Activated naive CD4-positive, alpha-beta T cell treated with anti-CD3 and anti-CD28 coated beads for 36 hours (primary cell): ENCODE measurements at places on chromosomes 7 and 10. TPM values are rescaled to one million over a fixed set of nuclear protein-coding genes. Genes with fewer than 3 reads are reported as not detected.

The SFRP4 gene
- total RNA-seq = not detected

GRCh38 chr7:121824276-121824675 lies 48.7 kb upstream of the PTPRZ1 start:
- H3K4me3 ChIP-seq = no peak overlapping the region
- H3K27me3 ChIP-seq = no peaks in the 10 kb centered on the region
- H3K4me1 ChIP-seq = no peaks in the 10 kb centered on the region
- no peaks in the 10 kb centered on the region for H3K36me3 ChIP-seq

DNA sequence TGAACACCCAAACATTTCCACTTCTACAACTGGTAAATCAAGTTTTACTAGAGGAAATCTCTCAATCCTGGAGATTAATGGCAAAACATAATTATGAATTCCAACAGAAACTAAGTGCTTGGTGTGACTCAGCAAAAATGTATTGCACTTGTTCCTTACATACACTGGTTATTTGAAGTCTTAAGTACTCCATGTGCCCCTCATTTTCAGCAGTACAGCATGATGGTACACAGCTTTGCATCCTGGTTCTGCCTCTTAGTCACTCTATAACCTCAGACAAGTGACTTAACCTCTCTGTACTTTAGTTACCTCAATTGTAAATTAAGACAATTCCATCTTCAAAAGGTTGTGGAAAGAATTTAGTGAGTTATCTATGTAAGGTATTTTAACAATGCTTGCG lies 12.9 kb downstream of the SLC16A12 start:
- H3K4me3 ChIP-seq = no peak overlapping the region
- H3K27ac ChIP-seq = no peak overlapping the region
- H3K36me3 ChIP-seq = no peaks in the 10 kb centered on the region
- no peak for DNase-seq

GRCh38 chr7:82617156-82617555 lies 173.6 kb upstream of the CACNA2D1 start:
- no peak overlapping the region for H3K4me3 ChIP-seq
- no peak overlapping the region for H3K27ac ChIP-seq
- no peaks in the 10 kb centered on the region for H3K27me3 ChIP-seq
- DNase-seq = no peak
- no peaks in the 10 kb centered on the region for H3K36me3 ChIP-seq
- H3K4me1 ChIP-seq = no peaks in the 10 kb centered on the region

DNA sequence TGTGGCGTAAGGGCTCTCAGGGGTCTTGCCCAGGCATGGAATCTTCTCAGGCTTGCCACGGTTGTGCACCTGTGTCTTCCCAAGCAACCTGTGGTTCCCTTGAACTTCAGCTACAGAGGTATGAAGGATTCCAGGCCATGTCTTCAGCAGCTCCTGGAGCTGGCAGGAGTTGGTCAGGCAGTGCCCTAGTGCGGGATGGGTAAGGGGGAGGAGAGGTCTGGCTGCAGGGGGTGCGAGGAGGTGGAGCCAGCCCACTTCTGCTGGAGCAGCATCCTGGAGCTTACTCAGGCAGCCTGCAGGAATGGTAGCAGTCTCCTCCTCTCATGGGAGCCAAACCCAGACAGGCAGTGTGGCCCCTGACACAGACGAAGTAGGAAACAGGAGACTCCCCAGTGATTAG lies 3.8 kb upstream of the TRIL start:
- H3K27ac ChIP-seq = no peak overlapping the region
- H3K36me3 ChIP-seq = no peaks in the 10 kb centered on the region
- no peak for DNase-seq
- H3K4me3 ChIP-seq = no peak overlapping the region
- H3K4me1 ChIP-seq = peaks cover 8% of the 10 kb centered on the region
- peaks cover 36% of the 10 kb centered on the region for H3K27me3 ChIP-seq

GRCh38 chr7:21953781-21954180 lies 8.1 kb upstream of the CDCA7L start:
- DNase-seq = no peak
- no peaks in the 10 kb centered on the region for H3K27me3 ChIP-seq
- H3K4me3 ChIP-seq = no peak overlapping the region
- H3K27ac ChIP-seq = no peak overlapping the region
- peaks cover 4% of the 10 kb centered on the region for H3K4me1 ChIP-seq

- DNase-seq = no peak
- H3K4me1 ChIP-seq = peaks cover 15% of the 10 kb centered on the region
Measured at GRCh38 chr7:121279060-121279620, 49.7 kb upstream of the WNT16 start.

GRCh38 chr7:46713868-46714596 lies 793.0 kb upstream of the IGFBP3 start:
- no peaks in the 10 kb centered on the region for H3K27me3 ChIP-seq
- no peak for DNase-seq
- H3K4me1 ChIP-seq = no peaks in the 10 kb centered on the region
- no peaks in the 10 kb centered on the region for H3K36me3 ChIP-seq
- H3K4me3 ChIP-seq = no peak overlapping the region
- H3K27ac ChIP-seq = no peak overlapping the region
